ENCODE measurements at places on chromosomes 3 and 15.
A peak's percentile ranks its signal among the peaks of the same experiment; 100 is the strongest.

DNA sequence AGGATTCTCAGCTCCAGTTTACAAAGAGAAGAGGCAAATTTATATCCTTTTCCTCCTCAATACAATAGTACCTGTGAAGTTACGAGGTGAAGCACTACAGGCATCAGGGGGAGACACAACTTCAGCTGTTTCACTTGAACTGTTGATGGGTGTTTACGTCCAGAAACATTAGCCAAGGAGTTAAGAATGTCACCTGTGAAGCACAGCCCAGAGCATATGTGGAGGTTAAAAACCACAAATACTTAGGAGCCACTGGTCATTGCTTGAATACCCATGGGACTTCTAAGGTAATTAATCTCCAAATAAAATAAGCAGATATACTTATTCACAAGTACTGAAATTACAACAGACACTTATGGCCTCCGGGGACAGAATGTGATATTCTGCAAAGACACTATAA is 246.5 kb downstream of the ULK4 start:
- no peaks in the 10 kb centered on the region for H3K36me3 ChIP-seq
- no peak overlapping the region for H3K4me3 ChIP-seq
- no peak overlapping the region for H3K27ac ChIP-seq
- DNase-seq: no peak
- H3K27me3 ChIP-seq: no peaks in the 10 kb centered on the region

DNA sequence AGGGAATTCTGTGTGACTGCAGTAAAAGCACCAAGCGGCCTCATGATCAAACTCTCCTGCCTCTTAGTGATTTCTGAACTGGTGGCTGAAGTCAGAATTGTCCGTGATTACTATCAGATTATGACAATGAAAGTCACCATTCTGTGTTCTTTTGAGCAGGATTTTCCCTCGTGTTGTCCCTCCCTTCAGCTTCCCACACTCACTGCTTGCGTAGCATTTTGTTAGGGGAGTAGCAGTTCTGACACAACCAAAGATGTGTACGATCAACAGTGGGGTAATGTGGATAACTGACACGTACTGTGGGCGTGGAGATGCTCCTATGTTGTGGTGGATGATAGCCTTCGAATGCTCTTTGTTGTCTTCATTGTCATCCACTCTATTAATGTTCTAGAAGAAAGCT is 67.8 kb upstream of the ICE2 start:
- DNase-seq: no peak
- no peaks in the 10 kb centered on the region for H3K4me1 ChIP-seq
- no peaks in the 10 kb centered on the region for H3K36me3 ChIP-seq
- no peaks in the 10 kb centered on the region for H3K27me3 ChIP-seq
- H3K4me3 ChIP-seq: no peak overlapping the region
- no peak overlapping the region for H3K27ac ChIP-seq

DNA sequence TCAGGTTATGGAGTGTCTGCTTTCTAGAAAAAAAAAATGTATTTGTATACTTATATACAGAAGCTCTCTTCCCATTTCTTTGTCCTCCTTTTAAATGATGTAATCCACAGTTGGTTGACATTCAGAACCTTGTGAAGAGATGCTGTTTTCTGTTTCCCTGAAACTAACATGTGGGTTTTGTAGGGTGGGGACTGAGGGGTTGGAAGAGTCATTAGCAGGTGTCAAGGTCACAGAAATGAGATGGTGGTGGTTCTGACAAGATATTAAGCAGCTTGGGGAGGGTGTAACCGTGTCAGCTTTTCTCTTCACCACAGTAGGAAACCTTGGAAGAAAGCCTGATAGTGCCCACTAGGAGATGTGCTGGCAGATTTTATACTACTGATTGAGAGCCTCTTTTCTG is 2.4 kb downstream of the RASA2 start:
- no peak for DNase-seq
- no peaks in the 10 kb centered on the region for H3K27me3 ChIP-seq
- no peaks in the 10 kb centered on the region for H3K4me1 ChIP-seq
- no peak overlapping the region for H3K4me3 ChIP-seq

- DNase-seq: no peak
- H3K4me3 ChIP-seq: no peak overlapping the region
- H3K36me3 ChIP-seq: no peaks in the 10 kb centered on the region
Measured at GRCh38 chr3:66229931-66230330, 9.1 kb downstream of the SLC25A26 start.

DNA sequence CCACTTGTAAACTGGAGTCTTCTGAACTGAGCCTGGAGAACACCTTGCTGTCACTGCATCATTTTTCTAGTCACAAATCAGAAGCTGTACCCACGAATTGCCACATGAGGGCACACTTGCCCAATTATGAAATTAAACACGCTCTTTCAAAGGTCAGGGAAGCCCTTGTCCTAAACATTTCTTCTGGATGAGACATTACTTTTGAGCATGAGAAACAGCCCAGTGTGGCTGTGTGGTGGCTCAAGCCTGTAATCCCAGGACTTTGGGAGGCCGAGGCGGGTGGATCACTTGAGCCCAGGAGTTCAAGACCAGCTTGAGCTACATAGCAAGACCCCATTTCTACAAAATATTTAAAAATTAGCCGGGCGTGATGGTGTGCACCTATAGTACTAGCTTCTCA is 27.5 kb upstream of the CFAP161 start:
- H3K27me3 ChIP-seq: no peaks in the 10 kb centered on the region
- no peak overlapping the region for H3K4me3 ChIP-seq
- peak; percentile 51 for DNase-seq
- no peaks in the 10 kb centered on the region for H3K36me3 ChIP-seq
- H3K4me1 ChIP-seq: no peaks in the 10 kb centered on the region

DNA sequence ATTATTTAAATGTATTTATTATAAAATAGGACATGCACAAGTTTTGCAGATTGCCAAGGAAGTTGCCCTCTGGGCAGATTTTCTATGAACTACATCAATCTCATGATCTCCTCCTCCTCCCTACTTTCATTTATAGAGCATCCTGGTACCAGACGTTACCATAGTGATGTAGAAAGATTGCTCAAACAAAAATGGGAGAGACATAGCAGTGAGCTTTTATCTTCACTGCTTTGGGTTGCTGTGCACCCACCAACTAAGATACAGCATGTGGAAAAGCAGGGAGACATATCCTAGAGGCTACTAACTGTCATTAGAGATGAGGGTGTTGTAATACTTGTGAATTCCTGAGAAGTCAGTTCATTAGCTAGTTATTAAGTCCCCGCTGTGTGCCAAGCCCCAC is 137.5 kb upstream of the BFSP2 start:
- no peaks in the 10 kb centered on the region for H3K36me3 ChIP-seq
- no peak overlapping the region for H3K27ac ChIP-seq
- no peaks in the 10 kb centered on the region for H3K4me1 ChIP-seq
- no peak for DNase-seq
- H3K4me3 ChIP-seq: no peak overlapping the region

- no peaks in the 10 kb centered on the region for H3K36me3 ChIP-seq
- H3K4me3 ChIP-seq: no peak overlapping the region
- DNase-seq: no peak
- peak overlapping the region; percentile 84 for H3K27ac ChIP-seq
- no peaks in the 10 kb centered on the region for H3K27me3 ChIP-seq
- peaks cover 9% of the 10 kb centered on the region for H3K4me1 ChIP-seq
Measured at GRCh38 chr3:42504334-42505127, 2.1 kb downstream of the VIPR1 start.

DNA sequence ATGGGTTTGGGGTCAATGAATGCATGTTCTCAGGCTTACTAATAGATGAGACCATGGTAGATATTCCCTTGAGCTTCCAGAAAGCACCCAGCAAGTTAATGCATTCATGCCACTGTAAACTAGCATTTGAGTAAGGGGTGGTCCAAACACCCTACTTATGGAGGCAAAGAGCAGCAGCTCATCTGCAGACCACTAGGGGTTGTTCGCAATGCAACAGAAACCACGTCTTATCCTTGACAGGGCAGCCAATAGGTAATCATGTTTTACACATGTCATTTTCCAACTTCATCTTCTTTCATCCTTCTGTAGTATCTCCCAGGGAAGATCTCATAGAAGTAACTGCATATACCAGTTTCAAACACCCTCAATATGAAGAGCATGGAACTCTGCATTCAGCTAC is 330.2 kb downstream of the RORA start:
- H3K36me3 ChIP-seq: no peaks in the 10 kb centered on the region
- no peak overlapping the region for H3K27ac ChIP-seq
- H3K27me3 ChIP-seq: no peaks in the 10 kb centered on the region
- DNase-seq: no peak

- no peak overlapping the region for H3K4me3 ChIP-seq
- H3K36me3 ChIP-seq: no peaks in the 10 kb centered on the region
- no peak overlapping the region for H3K27ac ChIP-seq
- DNase-seq: no peak
- H3K4me1 ChIP-seq: no peaks in the 10 kb centered on the region
Measured at GRCh38 chr15:27175472-27176153, 204.6 kb downstream of the GABRG3 start.

DNA sequence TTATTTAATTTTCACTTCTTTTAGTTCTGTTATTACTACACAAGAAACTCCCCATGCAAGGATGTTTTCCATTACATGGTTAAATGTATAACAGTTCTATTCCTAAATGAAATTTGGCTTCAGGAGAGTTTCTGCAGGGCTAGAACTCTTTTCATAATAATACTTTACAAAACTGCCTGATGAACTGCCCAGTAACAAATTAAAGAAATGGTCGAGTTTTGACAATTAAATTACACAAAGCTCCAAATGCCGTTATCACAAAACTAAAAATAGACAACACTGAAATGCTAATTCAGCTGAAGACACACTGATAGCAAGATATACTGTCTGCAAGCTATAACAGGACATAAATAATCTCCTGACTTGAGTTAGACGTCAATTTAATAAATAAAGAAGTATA is 435.2 kb upstream of the CCDC54 start:
- H3K27me3 ChIP-seq: no peaks in the 10 kb centered on the region
- no peak overlapping the region for H3K4me3 ChIP-seq
- no peak overlapping the region for H3K27ac ChIP-seq
- H3K36me3 ChIP-seq: no peaks in the 10 kb centered on the region

- H3K4me1 ChIP-seq: no peaks in the 10 kb centered on the region
- no peak overlapping the region for H3K4me3 ChIP-seq
- H3K27ac ChIP-seq: no peak overlapping the region
- no peak for DNase-seq
Measured at GRCh38 chr3:36734742-36735141, 29.6 kb downstream of the DCLK3 start.

- H3K27ac ChIP-seq: no peak overlapping the region
- no peak overlapping the region for H3K4me3 ChIP-seq
- no peaks in the 10 kb centered on the region for H3K4me1 ChIP-seq
- H3K27me3 ChIP-seq: no peaks in the 10 kb centered on the region
- H3K36me3 ChIP-seq: no peaks in the 10 kb centered on the region
- no peak for DNase-seq
Measured at GRCh38 chr3:31364711-31365110, 168.0 kb upstream of the STT3B start.

DNA sequence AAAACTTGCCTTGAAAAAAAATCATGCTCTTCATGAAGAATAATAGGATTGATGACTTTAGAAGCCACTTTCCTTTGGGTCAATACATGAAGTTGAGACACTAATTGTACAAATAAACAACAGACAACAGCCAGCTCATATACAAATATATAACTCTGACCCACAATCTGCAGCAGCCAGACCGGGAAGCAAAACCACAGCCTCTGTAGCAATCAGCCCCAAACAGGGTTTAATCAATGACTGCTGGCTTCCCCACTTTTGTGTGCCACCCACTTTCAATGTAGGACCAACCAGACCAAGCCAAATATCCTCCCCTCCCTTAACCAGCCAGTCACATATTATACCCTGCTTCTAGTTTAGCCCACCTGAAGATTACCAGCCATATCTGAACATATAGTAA is 39.0 kb downstream of the IFT57 start:
- no peak overlapping the region for H3K27ac ChIP-seq
- DNase-seq: no peak
- no peaks in the 10 kb centered on the region for H3K36me3 ChIP-seq

DNA sequence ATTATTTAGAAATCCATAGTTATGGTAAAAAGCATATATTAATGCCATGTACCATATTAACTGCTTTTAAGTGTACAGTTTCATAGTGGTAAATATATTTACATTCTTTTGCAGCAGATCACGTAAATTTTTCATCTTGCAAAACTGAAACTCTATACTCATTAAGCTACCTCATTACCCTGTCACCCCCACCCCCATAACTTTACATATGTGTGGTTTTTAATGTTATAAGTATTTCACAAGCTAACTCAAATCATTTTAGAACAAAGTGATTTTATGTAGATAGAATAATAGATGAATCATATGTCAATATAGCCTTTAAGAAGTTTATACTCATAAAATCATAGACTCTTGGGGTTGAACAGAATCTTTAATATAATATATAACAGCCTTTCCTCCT is 7.1 kb upstream of the TP63 start:
- no peak overlapping the region for H3K27ac ChIP-seq
- H3K27me3 ChIP-seq: no peaks in the 10 kb centered on the region
- H3K4me3 ChIP-seq: no peak overlapping the region
- no peak for DNase-seq
- no peaks in the 10 kb centered on the region for H3K36me3 ChIP-seq

GRCh38 chr15:87689716-87690115 is 566.8 kb downstream of the NTRK3 start:
- H3K4me3 ChIP-seq: no peak overlapping the region
- H3K27me3 ChIP-seq: no peaks in the 10 kb centered on the region
- no peak for DNase-seq
- no peak overlapping the region for H3K27ac ChIP-seq
- H3K4me1 ChIP-seq: no peaks in the 10 kb centered on the region

DNA sequence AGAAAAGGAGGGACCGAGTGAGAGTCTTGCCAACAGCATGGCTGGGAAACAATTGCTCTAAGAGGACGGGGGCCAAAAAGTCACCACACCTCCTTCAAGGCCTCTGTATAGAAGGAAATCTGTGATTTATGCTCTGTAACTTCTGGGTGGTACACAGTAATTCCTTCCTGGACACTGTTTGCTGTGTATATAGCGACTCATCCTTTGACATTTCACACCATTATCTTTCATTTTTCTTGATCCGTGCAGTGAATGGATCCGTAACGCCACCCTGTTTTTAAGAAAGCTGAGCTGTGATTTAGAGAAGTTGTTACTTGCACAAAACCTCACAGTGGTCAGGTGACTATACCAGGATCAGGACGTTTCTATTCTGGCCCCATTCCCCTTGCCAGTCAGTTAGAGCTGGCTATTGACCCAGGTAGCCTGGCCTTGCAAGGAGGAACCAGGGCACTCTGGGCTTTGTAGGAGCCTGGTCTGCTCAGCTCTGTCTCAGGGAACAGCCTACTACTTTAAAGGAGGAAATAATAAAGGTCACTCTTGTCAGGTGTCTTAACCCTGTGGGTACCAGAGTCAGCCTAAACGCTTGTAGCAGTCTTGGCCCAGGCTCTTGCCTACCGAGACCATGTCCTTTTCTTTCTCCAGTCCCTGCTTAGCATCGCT is 86.5 kb upstream of the MYZAP start:
- peaks cover 43% of the 10 kb centered on the region for H3K4me1 ChIP-seq
- no peaks in the 10 kb centered on the region for H3K36me3 ChIP-seq
- no peak for DNase-seq
- H3K4me3 ChIP-seq: no peak overlapping the region

Data from prostate gland (tissue), 2 donors.